Hepatic stellate cell (primary cell): ENCODE measurements at places on chromosomes 5 and 9.
A peak's percentile ranks its signal among the peaks of the same experiment; 100 is the strongest.

DNA sequence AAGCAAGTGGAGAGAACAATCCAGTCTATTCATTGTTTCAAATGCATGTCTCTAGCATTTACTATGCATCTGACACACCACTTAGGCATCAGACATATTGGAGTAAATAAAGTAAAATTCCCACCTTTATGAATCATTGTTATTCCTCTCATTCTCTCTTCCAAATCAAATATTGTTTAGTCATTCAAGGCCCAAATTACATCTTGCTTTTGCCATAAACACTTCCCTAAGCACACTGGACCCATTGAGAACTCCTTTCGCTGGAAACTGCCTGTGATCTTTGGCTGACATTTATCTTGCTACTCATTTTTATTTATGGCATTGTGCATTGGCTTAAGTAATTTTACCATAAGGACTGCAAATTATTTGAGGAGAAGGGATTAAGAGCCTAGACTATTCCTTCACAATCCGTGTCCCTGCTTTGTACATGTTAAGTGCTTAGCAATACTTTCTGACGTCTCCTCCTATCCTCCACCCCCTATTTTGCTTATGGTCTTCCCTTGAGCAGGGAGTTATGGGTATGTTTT is 7.4 kb downstream of the C5orf46 start:
- DNase-seq = no peak

DNA sequence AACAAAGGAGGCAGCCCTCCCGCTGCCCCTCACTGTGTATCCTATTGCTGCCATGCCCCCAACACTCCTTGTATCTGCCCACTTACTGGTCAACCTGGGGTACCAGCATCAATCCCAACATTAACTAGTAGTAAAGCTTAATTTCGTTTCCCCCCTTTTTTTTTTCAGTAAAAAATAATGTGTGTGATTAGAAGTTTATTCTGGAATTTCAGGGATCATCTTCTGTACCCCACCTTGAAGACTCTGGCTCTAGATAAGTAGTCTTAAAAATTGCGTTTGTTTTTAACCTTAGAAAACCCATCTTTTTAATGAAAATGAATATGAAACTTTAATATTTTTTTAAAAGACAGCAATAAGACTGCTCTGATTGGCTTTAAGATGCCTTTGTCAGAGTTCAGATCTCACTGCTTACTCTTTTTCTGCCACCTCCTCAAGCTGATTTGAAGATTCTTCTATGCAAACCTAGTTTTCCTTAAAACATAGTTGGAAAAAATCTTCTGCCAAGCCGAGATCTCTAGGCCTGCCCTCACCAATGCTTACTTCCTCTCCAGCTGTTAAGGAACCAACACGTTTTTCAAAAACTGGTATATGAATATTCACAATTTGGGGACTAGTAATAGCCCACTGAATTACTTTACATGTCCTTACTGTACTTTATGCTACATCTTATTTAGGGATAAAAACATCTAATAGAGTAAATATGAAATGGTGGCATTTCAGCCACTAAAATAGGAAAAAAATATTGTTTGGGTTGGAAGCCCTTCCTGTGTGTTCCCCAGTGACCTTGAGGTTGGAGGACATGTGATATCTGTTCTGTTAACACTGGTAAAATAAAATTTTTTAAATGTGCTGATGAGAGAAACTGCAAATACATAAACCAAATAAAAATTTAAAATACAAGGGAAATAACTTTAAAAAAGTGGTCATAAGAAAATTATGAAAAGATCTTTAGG is 4.0 kb upstream of the RHOBTB3 start:
- no peak for DNase-seq

DNA sequence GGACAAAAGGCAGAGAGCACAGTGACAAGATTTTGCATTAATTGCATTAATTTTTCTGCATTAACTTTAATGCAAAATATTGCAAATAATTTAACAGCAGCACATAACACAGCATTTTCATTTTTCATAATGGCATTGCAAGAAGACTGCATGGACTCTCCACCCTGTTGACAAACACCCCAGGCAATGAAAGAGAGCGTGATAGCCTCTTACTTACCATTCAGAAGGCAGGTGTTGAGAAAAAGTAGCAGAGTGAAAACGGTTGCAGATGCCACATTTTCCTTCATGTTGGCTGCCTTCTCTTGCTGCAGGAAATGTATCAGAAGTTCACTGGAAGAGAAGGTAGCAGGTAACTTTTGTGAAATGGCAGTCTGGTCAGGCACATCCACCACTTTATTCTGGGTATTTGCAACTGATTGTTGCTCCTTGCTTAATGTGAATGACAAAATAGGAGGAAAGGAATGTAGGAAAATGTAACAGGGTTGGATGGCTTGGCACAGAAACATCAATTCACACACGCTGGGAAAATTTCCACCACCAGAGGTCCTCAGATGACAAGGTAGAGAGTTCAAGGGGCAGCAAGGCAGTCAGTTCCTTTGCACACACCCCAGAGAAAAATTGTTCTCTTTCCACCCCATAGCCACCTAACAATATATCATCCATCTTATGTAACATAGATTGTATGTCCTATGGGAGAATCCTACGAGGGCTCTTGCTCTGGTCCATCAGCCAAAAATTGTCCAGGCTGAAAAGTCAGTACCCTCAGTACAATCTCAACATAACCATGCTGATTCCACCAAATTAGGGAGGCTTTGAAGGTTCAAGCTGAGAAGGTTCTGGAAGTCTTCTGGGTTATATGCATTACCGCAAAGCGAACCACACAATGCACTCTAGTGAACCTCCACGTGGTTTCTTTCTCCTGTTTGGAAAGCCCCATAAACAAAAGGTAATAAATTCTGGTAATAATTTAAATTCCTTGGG is 41.9 kb upstream of the AGXT2 start:
- peak; percentile 34 for DNase-seq

DNA sequence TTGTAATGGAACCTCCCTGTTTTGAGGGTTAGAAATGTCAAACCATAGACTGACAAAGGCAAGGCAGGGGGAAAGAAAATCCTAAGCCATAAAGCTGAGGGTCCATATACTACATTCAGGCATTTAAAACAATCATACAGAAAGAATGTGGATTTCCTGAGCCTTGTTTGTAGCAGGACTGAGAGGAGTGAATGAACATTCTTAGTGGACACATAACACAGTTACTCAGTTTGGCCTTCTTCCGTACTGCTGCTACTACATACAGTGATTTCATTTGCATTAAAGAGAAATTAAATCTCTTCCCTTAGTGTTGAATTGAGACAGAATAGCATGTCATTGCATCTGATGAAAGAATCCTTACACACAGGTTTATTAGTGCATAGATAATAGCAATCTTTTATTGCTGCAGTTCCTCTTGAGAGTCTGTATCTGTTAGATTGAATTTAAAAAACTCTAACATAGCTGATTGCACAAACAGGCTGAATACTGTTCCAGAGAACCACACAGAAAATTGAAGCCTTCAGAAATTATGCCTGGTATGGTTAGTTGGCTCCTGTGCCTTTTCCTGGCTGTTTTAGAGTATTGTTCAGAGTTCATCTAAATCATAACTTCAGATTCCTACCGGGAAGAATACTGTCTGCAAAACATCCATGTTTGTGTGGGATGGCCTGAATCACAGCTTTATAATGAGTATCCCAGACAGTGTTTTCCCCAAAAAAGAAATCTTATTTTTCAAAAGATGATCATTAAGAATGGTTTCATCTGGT is 2.0 kb upstream of the MTX3 start:
- no peak for DNase-seq

- no peak for DNase-seq
Observed at GRCh38 chr9:108125625-108126024, 636.1 kb upstream of the KLF4 start.

GRCh38 chr5:56532466-56532865 is 282.9 kb upstream of the MAP3K1 start:
- peak; percentile 13 for DNase-seq

- no peak for DNase-seq
Observed at GRCh38 chr9:84928419-84928818, 258.9 kb downstream of the NTRK2 start.

- DNase-seq = no peak
Observed at GRCh38 chr9:84283946-84284345, 56.6 kb downstream of the SLC28A3 start.

GRCh38 chr9:107739601-107740082 is 250.1 kb upstream of the KLF4 start:
- no peak for DNase-seq

DNA sequence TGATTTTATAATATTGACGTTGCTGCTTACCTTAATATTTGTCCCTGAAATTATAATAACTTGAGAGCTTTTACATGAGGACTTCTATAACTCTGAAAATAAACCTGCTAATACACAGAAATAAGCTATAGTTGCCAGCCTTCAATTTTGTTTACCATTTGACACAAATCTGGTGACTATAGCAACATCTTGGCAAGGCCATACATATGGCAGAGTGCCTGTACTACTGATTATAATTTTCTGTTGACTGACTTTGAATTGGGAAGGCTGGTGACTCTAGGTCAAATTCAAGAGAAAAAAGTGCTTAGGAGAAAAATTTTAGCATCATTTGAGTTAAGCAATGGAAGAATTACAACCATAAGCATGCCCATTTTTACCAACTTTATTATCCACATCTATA is 581.4 kb upstream of the PTPRD start:
- no peak for DNase-seq

DNA sequence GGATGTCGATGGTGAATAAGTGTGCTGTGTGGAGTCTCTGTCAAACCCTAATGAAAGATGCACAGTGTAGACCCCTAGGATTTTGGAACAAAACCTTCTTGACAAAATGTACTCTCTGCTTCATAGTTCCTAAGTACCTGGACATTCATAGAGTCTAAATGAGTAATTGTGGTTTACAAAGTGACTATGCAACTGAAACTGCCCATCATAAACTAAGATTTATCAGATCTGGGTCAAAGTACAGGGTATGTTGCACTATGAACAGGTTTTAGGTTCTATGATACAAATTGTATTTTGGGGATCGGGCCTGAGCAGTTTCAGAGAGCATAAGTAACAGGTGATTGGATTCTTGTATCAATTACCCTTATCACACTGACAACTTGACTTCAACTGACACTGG is 79.4 kb downstream of the LURAP1L start:
- no peak for DNase-seq

DNA sequence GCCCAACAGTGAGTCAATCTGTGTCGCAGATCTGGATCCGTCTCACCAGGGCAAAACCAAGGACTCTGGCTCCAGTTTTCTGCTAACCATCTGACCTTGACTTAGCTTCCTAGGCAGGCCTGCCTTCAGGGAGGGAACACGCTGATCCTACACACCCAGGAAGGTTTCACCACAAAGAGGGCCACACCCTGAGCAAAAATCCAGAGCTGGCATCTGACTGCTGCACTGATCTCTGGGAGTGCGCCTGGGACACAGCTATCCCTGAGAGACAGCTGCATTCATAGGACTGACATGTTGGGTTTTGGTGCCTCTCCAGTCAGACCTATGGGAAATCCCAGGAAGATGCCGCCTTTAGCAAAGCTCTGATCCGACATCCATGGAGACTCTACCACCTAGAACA is 47.5 kb downstream of the CDK5RAP2 start:
- DNase-seq = peak; percentile 29

GRCh38 chr9:121672986-121673385 is 21.6 kb downstream of the DAB2IP start:
- no peak for DNase-seq

GRCh38 chr5:3411363-3411762 is 184.3 kb upstream of the IRX1 start:
- DNase-seq = no peak

DNA sequence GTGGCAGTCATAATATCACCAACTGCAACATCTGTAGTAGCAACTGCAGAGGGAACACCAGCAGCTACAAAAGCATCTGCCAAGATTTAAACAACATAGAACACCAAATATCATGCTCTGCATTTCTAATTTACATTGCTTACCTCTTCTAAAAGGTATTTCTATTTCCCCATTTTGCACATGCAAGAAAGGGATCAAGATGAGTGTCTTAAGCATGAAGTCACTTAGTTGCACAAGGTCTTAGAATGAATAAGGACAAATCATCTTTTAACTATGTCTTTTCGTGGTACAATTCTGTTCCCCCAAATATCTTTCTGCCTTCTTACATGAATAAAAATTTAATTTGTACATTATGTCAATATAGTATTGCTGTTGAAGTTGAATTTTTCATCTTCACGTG is 1746.4 kb downstream of the EFNA5 start:
- no peak for DNase-seq

DNA sequence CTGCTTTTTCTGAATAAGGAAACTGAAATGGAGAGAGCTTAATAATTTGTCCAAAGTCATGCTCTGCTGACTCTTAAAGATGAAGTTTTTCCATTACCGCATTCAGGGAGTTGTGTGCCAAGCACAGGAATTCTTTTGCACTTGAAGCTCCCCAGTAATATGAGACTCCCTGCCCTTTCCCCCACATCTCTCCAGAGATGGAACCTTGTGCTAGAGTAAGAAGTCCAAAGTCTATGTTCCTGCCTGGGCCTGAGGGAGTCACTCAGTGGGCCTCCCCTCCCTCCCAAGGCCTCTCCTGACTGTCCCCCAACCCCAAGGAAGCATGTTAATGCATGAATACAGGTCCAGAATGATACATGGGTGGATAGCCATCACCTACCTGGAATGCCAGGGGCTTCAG is 173.3 kb upstream of the SEMA6A start:
- no peak for DNase-seq

GRCh38 chr9:99026271-99026955 is 78.5 kb upstream of the TGFBR1 start:
- no peak for DNase-seq

GRCh38 chr9:129989740-129990139 is 53.2 kb downstream of the FNBP1 start:
- no peak for DNase-seq

DNA sequence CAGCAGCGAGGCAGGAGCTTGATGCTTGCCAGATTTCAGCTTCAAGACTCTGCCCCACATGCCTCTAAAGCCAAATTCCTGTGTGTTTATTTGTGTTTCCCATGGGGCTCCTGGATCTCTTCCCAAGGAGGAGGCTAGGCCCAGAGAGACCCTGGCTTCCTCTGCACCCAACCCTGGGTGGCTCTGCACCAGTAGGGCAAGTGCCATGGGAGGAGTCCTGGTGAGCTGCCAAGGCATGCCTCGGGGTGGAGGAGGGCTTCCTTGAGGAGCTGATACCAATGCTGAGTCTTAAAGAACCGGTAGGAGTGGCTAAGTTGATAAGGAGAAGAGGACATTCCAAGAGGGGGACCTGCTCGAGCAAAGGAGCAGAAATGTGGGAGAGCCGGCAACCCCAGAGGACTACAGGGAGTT is 6.8 kb upstream of the TIFAB start:
- DNase-seq = peak; percentile 70

- no peak for DNase-seq
Observed at GRCh38 chr9:82117026-82117811, 128.6 kb downstream of the SPATA31D1 start.

GRCh38 chr5:72954389-72954788 is 1.5 kb upstream of the FCHO2 start:
- no peak for DNase-seq

- peak; percentile 34 for DNase-seq
Observed at GRCh38 chr5:96868603-96869371, 7.5 kb upstream of the ERAP2 start.
